ENCODE measurements at places on chromosomes 12 and 14.

DNA sequence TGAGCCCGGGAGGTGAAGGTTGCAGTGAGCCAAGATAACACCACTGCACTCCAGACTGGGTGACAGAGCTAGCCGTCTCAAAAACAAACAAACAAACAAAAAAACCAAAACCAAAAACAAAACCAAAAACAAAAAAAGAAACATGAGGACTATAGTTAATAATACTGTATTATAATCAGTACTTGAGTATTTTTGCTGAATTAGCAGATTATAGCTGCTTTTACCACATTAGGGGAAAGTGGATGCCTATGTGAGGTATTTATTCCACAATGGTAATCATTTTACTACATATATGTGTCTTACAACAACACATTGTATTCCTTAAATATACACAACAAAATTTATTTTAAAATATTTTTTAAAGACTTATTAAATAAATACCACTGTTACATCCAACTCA, 101.4 kb upstream of the PPP4R3A start:
- no peak for ATAC-seq

DNA sequence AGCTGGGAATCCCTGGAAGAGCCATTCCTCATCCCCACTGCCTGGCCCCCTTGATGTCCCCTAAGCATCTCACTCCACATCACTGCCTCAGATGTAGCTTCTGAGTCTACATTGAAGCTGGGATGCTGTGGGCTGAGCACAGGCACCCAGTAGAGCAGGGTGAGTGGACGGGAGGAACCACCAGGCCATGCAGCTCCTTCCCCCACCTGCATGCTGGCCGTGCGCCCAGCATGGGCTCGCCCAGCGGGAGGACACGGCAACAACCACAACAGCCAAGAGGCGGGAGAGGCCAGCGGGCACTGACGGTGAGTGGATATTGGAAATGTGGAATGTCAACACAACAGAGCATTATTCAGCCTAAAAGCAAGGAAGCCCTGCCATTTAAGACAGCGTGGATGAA, 310.9 kb downstream of the ADGRD1 start:
- ATAC-seq, result no peak

DNA sequence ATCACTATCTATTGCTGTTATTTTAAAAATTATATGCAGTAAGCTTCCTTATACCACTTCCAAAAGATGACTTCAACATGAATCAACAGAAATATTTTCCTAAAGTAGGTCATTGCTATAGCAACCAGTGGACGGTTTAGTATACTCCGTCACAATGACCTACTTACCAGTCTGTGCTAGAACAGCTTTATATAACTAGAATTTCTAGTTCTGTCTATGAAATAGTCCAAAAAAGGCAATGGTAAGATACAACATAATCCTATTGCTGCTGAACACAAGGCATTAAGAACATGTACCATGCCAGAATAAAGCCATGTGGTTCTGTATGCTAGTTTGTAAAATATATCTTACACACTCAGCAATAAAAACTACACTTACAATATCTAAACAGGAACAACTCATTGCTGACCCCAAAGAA, 40.7 kb upstream of the MTERF2 start:
- peak; percentile 100 for ATAC-seq

DNA sequence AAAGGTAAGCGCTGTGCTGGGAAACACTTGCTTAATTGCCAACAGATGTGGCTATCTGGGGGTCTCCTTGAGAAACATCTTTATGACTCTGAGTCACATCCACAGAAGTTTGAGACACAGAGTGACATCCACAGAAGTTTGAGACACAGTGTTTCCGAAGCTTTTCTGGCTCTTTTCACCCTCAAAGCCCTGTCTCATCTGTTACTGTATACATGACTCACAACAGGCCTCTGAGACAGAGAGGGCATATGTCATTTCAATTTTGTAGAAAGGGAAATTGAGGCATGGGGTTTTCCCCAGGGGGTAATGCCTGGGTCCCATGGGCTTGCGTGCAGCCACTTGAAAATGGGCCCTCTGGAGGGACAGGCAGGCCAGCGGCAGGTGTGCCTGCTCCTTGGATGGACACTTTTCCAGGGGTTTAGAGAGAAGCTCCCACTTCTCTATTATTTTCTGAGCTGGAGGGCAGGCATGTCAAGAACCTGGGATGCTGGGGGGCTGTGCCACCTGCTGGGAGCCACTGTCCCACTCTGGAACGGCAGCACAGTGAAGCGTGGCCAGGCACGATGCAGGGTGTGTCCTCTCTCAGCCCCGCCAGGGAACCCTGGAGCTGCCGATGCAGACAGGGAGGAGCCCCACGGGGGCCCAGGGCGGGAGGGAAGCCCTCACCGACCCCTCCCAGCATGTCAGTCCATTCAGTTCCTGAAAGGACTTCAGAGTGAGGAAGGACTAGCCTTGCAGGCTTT, 111.3 kb upstream of the FKBP4 start:
- ATAC-seq, result no peak

All from esophagus mucosa (tissue), 1 donor.